ENCODE measurements at places on chromosomes 3 and 15.

GRCh38 chr3:11662392-11662990 is 18.8 kb upstream of the VGLL4 start:
- no peak for DNase-seq

GRCh38 chr3:125679258-125679657 is 84.0 kb upstream of the OSBPL11 start:
- no peak for DNase-seq

DNA sequence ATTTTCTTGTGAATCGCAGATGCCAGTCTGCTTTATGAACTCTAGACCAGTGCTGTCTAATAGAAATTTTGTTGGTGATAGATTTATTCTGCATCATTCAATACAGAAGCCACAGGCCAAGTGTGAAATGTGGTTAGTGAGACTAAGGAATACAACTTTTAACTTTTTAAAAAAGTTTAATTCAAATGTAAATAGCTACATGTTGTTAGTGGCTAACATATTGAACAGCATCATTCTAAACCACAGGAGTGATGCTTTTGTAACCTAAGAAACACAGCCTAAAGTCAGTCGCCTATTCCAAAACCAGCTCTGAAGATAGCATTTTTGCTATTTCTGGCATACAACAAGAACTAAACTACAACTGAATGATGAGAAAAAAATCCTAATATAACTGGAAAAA is 164.8 kb upstream of the CBLB start:
- no peak for DNase-seq

- DNase-seq: no peak
Observed at GRCh38 chr15:57565311-57565710, 26.4 kb upstream of the MYZAP start.

- DNase-seq: no peak
Observed at GRCh38 chr15:50241684-50242450, 23.7 kb downstream of the HDC start.

DNA sequence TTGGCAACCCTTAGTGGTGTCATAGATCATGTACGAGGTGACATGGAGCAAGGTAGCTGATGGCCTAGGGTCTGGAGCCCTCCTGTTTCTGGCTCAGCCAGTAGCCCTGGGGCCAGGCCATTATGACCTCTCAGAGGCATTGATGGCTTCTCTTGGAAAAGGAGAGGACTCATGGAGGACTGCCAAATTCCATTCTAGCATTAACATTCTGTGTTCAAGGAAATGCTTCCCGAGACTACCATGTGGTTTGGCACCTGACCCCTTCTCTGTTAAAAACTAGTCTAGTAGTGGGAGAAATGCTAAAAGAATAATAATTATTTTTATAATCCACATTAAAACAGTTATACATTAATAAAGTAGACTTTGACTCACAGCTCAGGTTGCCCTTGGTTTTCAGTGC is 40.2 kb upstream of the ADAMTSL3 start:
- no peak for DNase-seq

GRCh38 chr3:150902988-150903387 is 2.3 kb downstream of the MINDY4B start:
- DNase-seq: no peak

GRCh38 chr15:24008476-24008875 is 321.4 kb upstream of the NDN start:
- no peak for DNase-seq

- no peak for DNase-seq
Observed at GRCh38 chr15:62402687-62403086, 237.6 kb upstream of the C2CD4B start.

DNA sequence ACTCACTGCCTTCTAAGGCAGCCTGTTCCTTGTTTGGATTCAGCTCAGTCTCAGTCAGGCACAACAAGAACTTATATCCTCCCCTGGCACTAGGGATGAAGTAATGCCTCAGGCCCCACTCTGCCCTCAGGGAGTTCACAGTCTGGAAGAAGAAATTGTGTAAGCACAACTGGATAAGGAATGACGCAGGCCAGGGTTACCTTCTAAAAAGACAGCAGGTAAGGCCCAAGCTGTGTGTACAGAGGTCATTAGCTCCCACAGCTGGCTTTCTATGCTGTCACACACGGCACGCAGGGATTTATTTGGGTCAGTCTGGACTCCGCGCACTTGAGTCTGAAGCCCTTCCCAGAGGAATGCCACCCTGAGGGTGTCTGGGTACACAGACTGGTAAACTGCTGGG is 82.9 kb downstream of the IQSEC1 start:
- no peak for DNase-seq

GRCh38 chr15:37789881-37790280 is 144.6 kb upstream of the TMCO5A start:
- DNase-seq: no peak

DNA sequence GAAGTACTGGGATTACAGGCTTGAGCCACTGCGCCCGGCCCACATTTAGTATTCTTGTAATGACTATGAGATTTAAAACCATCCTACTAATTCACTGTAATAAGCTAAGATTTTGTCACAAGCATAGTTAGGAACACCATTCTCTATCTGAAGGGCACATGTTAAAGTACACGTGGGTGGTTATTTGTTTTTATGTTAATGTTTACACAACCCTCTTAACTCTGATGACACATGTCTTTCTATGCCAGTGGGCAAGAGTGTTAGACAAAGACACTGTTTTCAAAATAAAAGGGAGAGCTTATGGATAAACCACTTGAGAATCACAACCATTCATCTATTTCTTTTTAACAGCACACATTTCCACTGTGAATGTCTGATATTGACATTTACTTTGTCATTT is 537.6 kb upstream of the IL12A start:
- no peak for DNase-seq

GRCh38 chr3:144270100-144270499 is 298.5 kb downstream of the DIPK2A start:
- DNase-seq: no peak

DNA sequence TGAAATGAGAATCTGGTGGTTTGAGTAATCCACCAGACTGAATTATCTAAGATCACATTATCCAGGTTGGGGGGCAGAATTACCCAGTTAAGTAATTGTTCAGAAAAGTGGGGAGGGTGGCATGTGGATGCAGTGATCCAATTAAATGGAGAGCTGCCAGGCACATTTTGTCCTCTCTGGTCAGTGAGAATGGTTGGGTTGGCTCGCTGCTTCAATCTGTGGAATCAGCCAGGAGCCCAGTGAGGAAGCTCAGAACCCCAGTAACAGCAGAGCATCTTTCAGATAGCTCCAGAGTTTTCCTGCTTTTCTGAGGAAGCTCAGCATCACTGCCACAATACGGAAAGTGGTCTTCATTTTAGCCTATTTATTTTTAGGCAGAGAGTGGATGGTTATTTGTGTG is 6.4 kb upstream of the EXOG start:
- DNase-seq: no peak

DNA sequence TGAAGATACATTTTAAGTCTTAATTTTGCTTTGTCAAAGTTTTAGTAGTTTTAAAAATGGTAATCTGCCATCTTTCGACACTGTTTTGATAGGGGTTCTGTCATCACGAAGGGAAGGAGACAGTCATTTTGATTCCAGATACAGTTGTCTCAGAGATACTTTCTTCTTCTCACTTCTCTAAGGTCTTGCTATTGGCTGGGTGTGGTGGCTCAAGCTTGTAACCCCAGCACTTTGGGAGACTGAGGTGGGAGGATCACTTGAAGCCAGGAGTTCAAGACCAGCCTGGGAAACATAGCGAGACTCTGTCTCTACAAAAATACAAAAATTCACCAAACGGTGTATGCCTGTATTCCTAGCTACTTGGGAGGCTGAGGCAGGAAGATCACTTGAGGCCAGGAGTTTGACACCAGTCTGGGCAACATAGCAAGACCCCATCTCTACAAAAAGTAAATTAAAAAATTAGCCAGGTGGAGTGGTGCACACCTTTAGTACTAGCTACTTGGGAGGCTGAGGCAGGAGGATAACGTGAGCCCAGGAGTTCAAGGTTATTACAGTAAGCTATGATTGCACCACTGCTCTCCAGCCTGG is 3.3 kb downstream of the RAB8B start:
- no peak for DNase-seq

DNA sequence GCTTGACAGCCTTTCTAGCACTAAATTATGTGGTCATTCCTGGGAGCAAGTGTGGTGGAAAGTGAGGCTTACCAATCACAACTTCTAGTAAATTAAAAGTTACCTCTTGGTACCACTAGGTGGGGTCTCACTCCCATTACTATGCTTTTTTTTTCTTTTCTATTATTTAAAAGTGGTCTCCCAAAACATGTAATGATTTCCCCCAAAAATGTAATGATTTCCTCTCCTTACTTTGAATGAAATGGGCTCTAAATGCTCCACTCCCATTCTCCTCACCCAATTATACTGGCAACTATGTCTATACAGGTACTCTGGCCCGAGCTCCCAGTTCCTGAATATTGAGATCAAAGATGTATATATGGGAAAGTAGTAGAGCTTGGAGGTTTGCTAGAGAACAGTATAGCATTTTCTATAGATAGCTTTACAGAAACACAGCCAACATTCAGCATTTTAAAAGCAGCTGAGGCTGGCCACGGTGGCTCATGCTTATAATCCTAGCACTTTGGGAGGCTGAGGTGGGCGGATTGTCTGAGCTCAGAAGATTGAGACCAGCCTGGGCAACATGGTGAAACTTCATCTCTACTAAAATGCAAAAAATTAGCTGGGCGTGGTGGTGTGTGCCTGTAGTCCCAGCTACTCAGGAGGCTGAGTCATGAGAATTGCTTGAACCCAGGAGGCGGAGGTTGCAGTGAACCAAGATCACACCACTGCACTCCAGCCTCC is 70.9 kb downstream of the DCUN1D1 start:
- DNase-seq: no peak

GRCh38 chr15:77004189-77004588 is 9.3 kb downstream of the PSTPIP1 start:
- DNase-seq: no peak

DNA sequence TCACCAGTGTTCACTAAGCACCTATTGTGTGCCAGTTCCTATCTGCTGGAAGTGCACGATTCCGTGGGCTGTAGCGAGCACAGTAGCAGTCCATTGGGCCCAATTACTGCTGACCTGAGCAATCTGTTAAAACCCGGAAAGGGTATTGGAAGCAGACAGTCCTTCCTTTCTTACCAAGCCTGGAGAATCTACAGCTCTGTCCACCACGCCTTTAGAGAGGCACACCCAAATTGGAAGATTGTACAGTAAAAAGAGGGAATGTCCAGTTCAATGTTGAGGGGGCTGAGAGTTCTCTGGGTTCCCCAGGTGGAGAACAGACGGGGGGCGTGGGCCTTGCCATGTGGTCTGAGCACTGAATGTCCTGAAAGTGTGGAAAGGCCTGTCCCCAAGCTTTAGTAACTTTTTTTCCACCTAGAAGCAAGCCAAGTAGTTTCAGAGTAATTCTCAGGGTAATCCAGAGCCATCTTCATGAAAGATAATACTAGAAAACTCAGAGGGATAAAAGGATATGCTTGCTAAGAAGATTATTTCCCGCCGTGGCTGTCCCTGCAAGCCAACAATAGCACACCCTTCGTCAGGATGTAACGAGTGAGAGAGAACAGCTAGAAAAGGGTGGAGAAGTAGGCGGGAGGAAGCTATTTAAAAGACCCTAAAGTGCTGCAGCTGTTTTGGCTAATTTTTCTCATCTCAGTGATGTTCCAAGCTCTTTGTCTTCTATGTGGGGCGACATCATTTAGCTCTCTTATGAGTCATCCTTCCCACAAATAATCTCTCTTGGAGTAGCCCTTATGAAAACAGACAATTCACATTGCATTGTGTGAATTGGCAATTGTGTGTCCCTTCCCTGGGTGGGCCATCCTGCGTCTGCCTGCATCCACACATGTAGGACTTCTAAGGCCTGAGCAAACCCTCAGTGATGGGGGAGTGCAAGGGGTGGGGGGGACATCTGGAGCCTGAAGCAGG is 181.0 kb downstream of the ATG7 start:
- DNase-seq: no peak

GRCh38 chr3:182816181-182816580 is 22.9 kb downstream of the ATP11B start:
- no peak for DNase-seq

GRCh38 chr3:108098003-108098370 is 7.2 kb upstream of the CD47 start:
- DNase-seq: no peak

DNA sequence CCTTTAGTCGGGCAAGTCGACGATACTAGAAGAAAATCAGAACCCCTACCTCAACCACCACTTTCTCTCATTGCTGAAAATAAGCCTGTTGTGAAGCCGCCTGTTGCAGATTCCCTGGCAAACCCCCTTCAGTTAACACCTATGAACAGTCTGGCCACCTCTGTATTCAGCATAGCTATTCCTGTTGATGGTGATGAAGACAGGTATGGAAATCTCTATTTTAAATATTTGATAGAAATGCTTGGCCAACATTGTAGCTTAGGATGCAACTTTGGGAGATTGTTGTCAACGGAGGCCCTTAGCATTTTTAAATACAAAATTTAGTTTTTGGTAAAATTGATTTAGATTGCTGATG is 3.0 kb downstream of the TSC22D2 start:
- DNase-seq: no peak

GRCh38 chr3:135922903-135923250 is 42.7 kb upstream of the PPP2R3A start:
- no peak for DNase-seq

- no peak for DNase-seq
Observed at GRCh38 chr15:87881026-87881425, 375.5 kb downstream of the NTRK3 start.

DNA sequence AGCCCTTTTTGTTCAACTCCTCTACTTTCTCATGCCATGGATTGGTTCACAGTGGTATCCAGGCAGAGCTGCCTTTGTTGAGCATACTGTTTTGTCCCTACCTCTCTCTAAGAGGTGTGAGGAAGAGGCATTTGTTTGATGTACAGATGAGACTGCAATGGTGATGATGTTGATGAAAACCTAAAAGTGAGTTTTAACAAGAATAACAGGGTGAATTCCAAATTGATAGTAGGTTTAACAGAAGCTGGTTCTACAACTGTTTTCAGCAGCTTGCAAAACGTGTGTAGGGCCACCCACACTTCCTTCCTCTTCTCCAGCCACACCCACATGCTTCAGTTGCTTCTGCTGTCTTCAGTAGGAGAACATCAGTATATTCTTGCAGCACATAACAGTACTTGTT is 10.2 kb downstream of the SNRK start:
- DNase-seq: no peak

GRCh38 chr3:180690061-180690460 is 10.8 kb upstream of the CCDC39 start:
- no peak for DNase-seq

DNA sequence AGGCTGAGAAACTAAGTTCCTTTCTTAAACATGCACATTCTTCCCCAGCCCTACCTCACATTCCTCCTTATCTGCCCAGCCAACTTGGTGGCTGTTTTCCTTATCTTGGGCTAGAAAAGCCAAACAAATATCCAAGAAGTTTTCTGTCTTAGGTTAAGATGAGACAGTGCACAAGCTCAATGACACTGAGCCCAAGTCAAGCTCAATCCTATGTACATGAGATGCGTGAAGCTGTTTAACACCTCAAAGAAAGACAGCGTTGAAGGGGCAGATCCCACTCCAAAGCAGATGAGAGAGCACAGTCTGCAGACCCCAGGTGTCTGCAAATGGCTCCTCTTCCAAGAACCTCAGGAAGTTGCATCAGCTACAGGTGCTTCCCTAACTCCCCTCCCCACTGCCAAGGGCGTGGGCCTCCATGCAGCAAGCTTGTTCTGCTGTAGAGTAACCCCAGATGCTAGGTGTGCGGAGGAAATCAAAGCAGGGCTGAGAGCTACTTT is 16.6 kb downstream of the LRRC2 start:
- DNase-seq: no peak

- no peak for DNase-seq
Observed at GRCh38 chr15:28060005-28060404, 39.1 kb downstream of the OCA2 start.

GRCh38 chr3:45792036-45792435 is 4.3 kb downstream of the SLC6A20 start:
- no peak for DNase-seq
